ENCODE measurements at places on chromosomes 13 and 19.

DNA sequence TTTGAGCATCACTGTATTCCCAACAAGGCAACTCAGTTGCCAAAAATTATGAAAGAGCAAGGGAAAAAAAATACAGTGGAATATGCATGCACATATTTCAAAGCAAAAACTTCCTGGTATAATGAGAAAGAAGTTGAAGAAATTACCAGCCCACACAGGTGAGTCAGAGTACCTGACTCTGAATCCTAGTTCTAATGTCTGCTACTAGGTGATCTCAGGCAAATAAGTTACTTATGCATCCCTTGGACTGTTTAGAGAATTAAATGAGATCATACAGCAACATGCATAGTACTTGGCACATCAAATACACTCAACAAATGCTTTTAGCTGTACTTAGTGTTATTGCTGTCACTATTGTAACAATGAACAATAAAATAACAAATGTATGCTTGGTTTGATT, 144.9 kb downstream of the MIPEP start:
- DNase-seq, result no peak

DNA sequence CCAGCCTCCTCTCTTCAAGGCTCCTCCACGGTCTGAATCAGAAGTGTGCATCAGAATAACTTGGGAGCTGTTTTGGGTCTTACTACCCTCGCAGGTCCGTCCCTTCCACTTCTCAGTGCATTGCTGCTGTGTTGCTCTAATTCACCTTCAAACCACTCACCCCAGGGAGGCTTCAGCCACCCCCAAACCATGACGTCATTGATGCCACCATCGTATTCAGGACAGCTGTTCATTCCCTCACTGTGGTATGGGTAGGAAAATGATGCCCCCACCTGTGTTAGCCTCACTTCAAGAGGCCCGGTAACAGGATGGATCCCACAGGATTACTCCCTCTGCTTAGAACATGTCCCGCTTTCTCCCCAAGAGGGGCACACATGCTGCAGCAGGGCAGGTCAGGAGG, 1005.7 kb downstream of the UQCRFS1 start:
- no peak for DNase-seq

- DNase-seq, result no peak
These were observed 5.1 kb downstream of the PRTN3 start for GRCh38 chr19:845707-846521.

- DNase-seq, result no peak
These were observed 1.8 kb upstream of the ZNF599 start for GRCh38 chr19:34774857-34775256.

DNA sequence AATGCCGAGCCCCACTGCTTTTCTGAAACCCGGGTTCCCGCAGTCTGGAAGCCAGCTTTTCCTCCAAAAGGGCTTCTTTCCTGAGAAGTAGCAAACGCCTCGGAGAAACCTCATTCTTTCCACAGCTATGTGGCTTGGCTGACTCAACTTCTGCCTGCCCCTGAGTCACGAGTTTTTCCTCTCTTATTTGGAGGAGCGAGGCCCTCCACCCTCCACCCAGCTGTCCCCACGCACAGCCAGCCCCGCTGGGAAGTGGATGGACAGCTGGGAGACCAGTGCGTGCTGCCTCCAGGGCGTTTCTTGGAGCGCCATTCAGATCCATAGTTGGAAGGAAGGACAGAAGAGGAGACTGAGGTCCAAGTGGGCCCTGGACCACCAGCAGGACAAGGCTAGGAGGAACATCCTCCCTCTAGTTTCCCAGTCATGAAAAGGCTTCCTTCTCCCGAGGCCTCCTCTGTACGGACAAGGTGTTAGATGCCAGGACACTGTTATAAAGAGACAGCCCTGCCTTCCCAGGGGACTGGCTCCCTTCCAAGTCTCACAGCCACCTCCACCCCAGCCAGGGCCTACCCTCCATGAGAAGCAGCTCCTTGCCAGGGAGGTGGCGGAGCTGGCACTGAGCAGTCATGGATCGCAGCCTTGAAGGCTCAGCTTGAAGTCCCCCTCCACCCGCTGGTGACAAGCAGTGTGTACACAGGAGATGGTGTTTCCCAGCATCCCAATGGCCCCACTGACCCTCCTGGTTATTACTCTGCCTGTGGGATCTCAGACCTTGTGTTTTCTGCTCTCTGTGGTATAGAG, 2.5 kb upstream of the PLEKHF1 start:
- DNase-seq, result no peak

- DNase-seq, result no peak
These were observed 388.1 kb downstream of the KCNRG start for GRCh38 chr13:50403311-50403710.

DNA sequence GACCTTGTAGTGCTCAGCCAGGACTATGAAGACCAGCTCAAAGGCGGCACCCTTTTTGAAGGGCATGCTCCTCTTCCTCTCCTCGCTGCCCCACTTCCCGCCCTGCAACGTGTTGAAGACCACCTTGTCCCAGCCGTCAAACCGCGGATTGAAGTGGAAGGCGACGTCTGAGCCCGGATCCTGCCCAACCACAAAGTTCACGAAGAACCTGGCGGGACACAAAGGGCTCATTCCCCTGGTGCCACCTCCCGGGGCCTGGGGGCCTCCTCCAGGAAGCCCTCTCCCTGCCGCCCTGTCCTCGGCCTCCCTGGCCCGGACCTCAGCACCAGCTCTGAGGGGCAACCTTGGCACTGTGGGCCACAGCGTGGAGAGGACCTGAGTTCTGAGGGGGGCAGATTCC, 4.0 kb downstream of the LGALS4 start:
- DNase-seq, result no peak

GRCh38 chr13:51719394-51719793, 84.6 kb downstream of the DHRS12 start:
- DNase-seq, result no peak

DNA sequence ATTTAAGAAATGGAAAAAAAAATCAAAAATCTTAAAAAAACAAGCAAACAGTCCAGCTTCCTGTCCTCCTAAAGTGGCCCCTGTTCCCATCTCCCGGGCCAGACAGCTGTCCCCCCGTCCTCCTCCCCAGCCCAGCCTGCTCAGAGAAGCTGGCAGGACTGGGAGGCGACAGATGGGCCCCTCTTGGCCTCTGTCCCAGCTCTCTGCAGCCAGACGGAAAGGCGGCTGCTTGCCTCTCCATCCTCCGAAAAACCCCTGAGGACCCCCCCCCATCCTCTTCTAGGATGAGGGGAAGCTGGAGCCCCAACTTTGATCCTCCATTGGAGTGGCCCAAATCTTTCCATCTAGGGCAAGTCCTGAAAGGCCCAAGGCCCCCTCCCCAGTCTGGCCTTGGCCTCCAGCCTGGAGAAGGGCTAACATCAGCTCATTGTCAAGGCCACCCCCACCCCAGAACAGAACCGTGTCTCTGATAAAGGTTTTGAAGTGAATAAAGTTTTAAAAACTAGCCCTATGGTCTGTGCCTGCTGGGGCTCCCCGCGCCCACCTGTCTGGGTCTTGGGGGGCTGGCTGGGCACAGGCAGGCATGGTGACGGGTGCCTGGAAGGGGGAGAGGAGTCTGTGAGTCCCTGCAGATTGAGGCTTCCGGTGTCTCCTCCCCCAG, 3.8 kb downstream of the GADD45GIP1 start:
- DNase-seq, result no peak

DNA sequence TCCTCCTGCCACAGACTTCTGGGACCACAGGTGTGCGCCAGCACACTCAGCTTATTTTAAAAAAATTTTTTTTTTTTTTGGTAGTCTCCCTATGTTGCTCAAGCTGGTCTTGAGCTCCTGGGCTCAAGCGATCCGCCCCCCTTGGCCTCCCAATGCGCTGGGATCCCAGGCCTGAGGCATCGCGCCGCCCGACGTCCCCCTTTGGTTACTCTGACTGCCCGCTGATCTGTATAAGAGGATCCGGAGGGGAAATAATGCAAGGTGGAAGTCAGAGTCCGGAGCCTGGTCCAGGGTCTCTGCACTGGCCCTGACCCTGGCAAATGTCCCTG, 486 bp upstream of the ZNF805 start:
- no peak for DNase-seq

- DNase-seq, result peak; percentile 63
These were observed 3.8 kb upstream of the LILRA5 start for GRCh38 chr19:54316746-54317107.

DNA sequence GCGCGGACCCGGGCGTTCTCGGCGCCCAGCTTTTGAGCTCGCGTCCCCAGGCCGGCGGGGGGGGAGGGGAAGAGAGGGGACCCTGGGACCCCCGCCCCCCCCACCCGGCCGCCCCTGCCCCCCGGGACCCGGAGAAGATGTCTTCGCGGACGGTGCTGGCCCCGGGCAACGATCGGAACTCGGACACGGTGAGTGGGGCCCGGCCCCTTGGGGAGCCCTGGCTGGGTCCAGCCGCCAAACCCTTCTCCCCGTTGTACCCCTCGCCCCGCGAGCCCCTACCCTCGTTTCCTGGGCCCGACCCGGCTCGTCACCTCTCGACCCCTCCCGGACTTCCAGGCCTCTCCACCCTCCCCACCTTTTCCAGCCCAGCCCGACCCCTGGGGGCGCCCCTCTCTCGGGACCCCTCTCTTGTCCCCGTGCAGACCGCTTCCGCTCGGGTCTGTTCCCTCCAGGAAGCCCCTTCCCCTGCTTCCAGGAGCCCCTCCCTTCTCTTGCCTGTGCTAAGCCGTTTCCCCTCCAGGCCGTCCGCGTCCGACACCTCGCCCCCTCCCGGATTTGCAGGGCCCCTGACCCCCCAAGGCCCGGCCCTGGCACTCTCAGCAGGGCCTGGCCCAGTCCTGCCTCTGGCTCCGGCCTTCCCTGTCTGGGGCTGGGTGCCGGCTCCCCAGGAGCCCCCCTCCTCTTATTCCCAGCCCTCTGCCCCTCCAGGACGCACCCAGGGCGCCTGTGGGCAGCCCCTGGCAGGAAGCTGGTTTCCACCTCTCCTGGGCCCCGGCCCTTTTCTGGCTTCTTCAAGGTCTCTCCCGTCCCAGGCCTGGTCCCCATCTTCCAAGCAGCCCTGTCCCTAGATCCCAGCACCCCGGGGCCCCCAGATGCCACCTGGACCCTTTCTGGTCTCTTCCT, 632 bp downstream of the MARK4 start:
- DNase-seq, result no peak

DNA sequence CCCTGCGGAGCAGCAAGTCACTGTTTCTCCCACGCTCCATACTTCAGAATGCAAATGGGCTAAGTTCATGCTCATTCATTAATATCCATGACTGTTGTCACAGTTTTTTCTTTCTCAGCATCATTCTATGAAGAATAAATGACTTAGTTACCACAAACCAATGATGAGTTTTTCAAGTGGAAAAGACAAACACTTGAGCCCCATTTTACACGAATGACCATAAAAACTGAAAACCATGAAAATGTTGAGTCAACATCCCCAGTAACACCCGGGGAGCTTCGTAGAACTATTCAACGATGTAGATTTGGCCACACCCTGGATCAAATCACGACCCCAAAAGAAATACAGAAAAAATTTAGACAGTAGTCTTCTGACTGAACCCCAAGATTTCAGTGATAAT, 99.8 kb upstream of the GJB6 start:
- no peak for DNase-seq

- DNase-seq, result no peak
These were observed 192 bp upstream of the COMP start for GRCh38 chr19:18791315-18791678.

DNA sequence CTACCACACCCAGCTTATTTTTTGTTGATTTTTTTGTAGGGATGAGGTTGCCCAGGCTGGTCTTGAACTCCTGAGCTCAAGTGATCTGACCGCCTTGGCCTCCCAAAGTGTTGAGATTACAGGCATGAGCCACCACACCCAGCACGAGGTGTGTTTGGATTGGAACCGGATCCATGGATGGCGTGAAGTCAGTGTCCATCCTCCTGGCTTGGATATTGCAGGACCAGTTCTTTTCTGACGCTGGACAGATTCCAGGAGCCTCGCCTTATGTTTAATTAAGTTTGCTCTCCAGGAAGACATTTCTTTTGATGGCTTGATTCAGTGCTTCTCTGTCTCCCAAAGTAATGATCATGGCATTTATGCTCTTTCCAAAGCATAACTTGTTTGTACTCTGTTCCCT, 14.4 kb upstream of the RFXAP start:
- no peak for DNase-seq

- no peak for DNase-seq
These were observed 112.5 kb downstream of the COL4A1 start for GRCh38 chr13:110194451-110194850.

DNA sequence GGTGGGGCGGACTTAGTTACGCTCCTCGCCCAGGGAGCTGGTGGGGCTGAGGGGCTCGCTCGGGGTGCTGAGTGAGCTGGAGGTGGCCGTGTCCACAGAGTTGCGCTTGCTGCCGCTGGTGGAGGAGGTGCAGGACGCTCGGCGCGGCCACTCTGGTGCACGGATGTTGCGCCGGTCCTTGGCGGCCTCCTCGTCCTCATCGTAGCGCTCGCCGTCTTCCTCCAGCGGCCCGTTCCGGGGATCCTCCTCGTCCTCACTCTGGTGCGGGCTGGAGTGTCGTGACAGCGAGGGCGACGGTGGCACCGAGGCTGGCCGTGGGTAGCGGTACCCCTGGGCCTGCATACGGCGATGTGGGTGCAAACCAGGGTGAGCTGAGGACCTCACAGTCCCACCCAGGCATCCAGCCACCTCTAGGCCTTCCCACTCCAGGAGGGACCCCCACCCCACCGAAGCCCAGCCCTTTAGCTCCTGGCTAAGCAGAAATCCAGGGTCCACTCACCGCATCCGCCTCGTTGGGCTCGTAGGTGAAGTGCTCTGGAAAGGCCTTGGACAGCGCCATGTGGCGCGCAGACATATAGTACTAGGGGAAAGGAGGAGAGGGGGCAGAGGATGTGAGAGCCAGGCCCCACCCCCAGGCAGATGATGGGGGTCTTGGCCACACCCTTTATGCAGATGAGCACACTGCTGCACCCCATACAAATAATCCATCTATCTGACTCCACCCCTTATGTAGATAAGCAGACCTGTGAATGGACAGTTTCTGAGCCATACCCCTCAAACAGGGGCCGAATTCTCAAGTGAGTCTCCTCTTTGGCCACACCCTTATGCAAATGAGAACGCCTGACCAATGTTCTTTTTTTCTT, 4.4 kb downstream of the FTL start:
- DNase-seq, result no peak

GRCh38 chr13:79749984-79750551, 269.1 kb downstream of the NDFIP2 start:
- peak; percentile 42 for DNase-seq

DNA sequence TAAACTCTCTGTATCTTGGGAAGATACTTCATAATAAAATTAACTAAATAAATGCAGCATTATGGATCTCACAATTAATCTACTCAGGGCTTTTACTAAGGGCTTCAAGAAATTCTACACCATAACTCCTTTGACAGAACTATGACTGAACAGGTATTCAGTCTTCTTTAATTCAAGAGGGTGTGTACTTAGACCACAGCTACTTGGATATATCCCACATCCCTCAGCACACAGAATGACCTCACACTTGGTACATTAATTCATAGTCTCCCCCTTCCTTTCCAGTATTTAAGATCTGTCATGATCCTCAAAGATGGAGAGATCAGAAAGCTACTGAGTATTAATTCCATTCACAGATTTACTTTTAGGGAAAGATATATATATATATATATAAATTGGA, 11.6 kb downstream of the DIAPH3 start:
- no peak for DNase-seq

Data from iPS DF 19.7 (cell line).